ENCODE measurements at places on chromosomes 7 and 10.

GRCh38 chr7:88546808-88547207 is 212.7 kb upstream of the ZNF804B start:
- peak; percentile 58 for DNase-seq

DNA sequence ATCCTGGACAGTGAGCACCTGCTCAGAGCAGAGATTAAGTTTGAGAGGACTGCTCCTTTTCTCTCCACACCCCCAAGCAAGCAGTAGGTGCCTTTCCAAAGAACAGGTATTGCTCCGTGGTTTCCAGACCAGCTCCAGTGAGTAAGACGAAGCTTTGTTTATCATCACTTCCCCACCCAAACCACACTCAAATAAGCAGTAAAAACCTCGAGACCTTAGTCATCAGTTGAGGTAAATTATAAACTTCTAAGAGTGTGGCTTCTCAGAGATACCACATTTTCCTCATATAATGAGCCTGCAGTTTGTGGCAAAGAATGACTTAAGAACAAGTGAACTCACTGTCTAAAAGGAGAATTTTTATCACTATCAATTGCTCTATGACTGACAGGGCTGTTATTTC is 50.0 kb upstream of the GRB10 start:
- peak; percentile 75 for DNase-seq

- no peak for DNase-seq
These were observed 111.1 kb upstream of the PDLIM1 start for GRCh38 chr10:95401704-95402469.

- DNase-seq, result peak; percentile 93
These were observed 702 bp upstream of the KAZALD1 start for GRCh38 chr10:101060951-101061623.

DNA sequence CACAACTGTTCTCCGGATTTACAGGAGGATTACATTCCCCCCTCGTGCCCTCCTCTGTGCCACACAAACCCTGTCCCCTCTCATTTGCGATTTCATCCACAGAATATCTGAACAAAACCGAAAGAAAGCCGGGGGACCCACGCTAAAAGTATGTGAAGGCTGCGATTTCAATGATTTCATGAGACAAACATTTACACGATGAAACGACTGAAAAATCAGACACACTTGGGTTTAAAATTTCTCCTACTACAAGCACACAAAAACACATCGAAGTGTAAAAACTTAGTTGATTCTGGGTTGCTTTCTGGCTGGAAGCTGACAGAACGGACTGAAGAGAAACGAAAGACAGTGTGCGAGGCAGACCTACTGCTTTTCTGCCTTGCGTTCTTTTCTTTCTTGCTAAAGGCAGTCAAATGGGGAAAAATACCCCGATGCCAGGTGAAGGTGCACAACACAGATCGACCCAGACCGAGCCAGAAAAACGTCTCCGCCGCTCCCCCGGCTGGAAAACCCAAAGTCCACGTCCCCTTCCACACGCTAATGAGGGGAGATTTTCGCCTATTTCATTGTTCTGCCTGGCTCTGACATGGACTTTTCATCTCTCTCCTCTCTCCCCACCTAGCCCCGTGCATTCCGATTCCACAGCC is 1.2 kb downstream of the HIPK2 start:
- peak; percentile 18 for DNase-seq

DNA sequence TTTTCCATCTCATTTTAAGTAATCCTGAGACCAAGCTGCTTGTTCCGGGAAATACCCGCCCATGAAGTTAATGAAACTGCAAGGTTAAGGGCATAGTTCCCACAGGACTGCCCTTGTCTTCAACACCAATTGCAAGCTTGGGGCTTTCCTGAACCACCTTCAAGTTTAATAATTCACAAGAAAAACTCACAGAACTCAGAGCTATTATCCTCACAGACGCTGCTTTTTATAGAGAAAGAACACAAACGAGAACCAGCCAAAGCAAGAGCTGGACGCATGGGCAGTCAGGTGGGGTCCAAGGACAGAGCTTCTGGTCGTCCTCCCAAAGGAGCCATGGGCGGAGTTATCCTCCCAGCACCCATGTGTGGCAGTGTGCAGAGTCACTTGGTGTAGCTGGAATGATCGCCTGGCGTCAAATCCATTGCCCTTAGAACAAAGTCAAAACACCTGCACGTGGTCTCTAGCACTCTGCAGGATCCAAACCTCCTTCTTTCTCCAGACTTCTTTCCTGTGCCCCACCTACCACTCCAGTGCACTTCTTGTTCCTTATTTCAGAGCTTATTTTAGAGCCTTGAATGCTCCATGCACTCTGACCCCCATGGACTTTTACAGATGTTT is 56.7 kb downstream of the SNX10 start:
- DNase-seq, result peak; percentile 37

GRCh38 chr7:41640487-41640886 is 62.4 kb downstream of the INHBA start:
- no peak for DNase-seq

DNA sequence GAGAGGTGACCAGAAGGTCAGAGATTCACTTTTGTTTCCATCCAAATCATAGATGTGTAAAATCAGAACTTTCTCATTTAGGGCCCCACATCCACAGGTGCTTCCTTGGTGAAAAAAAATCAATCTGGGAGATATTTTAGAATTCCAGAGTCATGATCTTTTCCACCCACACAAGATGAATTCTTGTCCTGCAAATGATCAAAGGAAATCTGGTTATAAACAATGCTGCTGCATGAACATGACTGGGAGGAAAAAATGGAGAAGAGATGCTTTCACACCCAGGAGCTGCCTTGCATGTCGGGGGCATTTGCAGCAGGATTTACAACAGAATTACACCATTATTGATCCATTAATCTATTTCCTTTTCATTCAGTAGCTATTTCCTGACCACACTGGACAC is 106.5 kb upstream of the TMEM72 start:
- DNase-seq, result no peak

DNA sequence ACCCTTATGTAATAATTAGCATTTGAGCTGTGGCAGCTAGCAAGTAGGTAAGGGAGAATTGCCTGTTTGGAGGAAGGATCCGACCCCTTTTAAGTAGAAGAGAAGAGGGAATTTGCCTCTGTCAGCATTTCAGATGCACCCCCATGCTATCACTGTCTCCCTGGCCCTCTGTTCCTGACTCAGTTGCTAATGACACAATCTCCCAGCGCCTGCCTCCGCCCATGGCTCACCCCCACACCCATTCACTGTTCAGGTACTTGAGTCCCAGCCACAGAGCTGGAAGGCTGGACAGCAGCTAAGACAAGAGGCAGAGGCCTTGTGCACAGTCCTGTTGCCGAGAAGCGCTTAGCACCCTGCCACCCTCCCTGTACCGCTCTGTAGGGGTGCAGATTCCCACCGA is 512.3 kb upstream of the GALNT17 start:
- no peak for DNase-seq

GRCh38 chr7:29086545-29086944 is 59.8 kb downstream of the CPVL start:
- DNase-seq, result no peak

GRCh38 chr10:62109587-62110293 is 158.9 kb downstream of the RTKN2 start:
- no peak for DNase-seq

- no peak for DNase-seq
These were observed 154.7 kb upstream of the ZMIZ1 start for GRCh38 chr10:78914060-78914378.

DNA sequence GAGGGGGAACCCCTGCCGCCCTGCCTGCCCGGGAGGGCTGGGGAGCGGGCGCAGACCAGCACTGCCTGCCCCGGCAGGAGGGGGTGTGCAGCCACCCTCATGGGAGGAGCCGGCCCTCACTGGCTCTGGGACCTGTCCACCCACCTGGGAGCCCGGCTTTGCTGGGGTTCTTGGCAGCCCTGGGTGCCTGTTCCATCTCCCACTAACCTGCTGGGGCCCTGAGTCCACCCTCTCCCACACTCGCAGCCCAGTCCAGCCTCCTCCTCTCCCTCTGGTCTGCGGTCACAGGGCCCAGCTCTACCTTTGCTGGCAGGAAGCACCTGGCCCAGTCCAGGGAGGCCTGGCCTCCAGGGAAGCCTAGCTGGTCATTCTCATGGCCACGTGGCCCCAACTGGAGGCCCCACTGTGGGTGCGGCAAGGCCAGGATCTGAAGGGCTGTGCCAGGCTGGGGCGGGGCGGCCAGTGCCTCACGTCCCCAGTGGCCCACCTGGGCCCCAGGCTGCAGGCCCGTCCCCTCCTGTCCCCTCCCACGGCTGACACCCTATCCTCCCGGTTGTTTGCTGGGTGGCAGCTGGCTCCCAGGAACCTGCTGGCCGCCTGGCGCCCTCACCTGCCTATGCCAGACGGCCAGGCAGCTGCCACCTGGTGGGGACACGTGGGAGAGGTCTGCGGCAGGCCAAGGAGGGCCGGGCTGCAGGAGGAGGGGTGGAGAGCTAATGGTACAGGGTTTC is at the start of gene TMEM184A:
TMEM184A (minus strand) TSS at position 393 of the 731 bp plus-strand sequence. CDS start 721 bp downstream, outside the sequence.
- DNase-seq, result peak; percentile 100

DNA sequence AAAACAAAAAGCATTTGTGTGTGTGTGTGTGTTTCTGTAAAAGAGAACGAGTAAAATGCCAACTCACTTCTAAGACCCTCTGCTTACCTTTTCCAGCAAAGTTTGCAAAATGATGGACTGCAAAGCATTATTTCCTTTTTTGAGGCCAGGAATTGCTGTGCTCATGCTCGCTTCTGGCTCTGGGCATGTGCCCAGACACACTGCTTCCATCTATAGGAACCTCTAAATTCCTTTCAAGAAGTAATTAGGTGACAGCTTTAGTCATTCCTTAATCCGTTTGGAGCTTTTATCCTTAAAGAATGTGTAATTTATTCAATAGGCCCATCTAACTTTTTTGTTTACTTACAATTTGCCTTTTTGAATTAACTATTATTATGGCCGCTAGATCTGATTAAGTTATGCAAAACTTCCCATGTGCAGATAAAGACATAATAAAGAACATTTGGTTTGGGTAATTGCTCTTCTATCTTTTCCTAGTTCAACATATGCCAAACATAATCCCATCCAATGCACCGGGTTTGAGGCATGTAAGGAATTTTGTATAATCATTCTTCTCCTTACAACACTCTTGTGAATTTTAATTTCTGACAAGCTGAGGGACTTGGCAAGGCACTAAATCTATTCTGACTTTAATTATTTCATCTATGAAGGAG is 34.7 kb downstream of the A1CF start:
- DNase-seq, result no peak

GRCh38 chr7:22333680-22334141 is 23.2 kb downstream of the RAPGEF5 start:
- DNase-seq, result peak; percentile 60

DNA sequence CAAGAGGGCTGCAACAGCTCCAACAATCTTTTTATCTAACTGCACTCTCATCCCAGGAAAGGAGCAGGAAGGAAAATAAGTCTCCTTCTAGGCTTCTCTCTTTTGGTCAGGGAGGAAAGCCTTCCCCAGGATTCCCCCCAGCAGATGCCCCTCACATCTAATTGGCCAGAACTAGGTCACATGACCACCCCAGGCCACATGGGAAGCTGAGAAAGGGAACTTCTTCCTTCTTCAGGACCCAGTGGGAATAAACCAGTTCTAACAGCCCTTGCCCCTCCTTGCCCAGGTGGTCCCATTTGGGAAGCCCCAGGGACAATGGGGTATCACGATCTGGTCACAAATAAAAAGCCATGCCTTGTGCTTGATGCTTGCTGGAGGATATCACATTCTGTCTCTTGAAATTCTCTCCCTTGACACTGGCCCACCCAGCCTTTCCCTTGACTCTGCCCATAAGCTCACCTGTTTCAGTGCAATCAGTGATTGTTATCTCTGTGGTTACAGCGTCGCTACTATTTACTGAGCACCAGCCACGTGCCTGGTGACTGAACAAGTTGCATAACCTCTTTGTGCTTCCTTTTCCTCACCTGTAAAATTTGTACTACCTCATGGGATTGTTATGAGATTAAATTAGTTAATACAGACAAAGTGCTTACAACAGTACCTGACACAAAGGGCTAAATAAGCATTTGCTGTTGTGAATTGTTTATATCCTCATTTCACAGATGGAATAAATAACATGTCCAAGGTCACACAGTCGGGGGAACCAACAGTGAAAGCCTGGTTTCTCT is 9.0 kb upstream of the TACR2 start:
- peak; percentile 75 for DNase-seq

- DNase-seq, result no peak
These were observed 62.8 kb downstream of the PPP1R3A start for GRCh38 chr7:113856010-113856409.

DNA sequence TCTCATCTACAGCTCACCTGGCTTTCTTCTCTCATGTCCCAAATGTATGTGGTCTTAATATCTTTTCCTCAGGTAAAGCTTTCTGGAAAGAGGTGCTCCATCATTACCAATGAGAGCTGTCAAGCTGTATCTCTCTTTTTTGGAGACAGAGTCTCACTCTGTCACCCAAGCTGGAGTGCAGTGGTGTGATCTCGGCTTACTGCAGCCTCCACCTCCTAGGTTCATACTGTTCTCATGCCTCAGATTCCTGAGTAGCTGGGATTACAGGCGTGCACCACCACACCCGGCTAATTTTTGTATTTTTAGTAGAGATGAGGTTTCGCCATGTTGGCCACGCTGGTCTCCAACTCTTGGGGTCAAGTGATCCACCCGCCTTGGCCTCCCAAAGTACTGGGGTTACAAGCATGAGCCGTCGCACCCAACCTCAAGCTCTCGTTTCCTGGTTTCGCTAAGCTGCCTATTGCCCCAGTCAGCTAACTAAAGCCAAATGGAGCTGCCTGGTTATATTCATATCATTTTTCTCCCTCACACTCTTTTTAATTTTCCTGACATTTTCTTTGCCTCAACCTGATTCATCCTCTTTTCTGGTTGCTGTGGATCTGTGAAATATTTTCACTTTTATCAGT is 60.5 kb downstream of the SUFU start:
- no peak for DNase-seq

GRCh38 chr10:124472071-124472470 is 10.4 kb downstream of the LHPP start:
- DNase-seq, result no peak

GRCh38 chr10:71679425-71679824 is 40.2 kb downstream of the C10orf105 start:
- no peak for DNase-seq

DNA sequence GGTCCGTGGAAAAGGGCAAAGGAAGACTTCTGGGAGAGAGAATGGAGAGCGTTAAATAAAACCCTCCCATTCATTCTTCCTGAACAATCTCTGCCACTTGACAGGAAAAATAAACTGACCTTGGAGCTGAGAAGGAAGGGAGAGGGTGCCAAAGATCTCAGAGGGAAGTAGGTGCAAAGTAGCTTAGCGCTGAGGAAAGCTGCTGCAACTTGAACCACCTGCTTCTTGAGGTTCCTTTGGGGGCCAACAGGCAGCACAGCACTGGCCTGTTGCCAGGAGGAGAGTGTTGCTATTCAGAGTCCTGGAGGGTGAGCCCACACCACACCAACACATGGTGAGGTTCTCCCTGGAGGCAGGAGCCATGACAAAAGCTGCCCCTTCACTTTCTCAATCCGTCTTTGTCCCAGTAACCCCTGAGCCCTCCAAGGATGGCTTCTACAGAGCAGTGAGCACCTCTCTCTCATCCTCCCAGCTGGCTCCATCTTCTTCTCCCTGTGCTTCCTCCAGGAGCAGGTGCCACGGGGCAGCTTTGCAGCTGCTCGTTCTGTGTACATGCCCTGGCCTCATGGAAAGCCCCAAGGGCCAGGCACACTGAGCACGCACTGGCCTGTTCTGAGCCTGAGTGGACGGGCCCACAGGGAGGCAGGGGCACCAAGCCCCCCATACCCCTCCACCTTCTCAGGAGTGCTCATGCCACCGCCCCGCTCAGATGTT is 101.3 kb downstream of the STRA8 start:
- no peak for DNase-seq
